ENCODE measurements at places on chromosomes 16 and 17.

GRCh38 chr16:2284001-2284770, 16.3 kb upstream of the RNPS1 start:
- no peak for DNase-seq

- no peak for DNase-seq
These were observed 6.3 kb upstream of the GGA2 start for GRCh38 chr16:23516366-23517137.

DNA sequence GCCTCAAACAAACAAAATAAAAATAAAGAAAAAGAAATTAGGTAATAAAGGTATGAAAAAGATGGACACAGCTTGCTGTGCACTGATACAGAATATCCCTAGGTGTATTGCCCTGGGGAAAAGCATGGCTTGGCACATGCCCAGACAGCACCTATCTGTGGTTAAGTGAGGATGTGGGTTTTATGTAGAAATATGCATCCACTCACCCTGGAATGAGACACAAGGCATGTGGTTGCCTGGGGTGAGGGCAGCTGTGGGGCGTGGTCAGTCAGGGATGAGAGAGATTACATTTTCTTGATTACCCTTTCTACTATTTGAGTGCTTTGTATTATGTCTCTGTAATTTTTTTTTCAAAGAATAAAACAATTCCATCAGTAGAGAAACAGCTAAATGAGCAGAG, 6.9 kb downstream of the PLLP start:
- DNase-seq = no peak

GRCh38 chr17:81365148-81365600, 30.1 kb upstream of the BAHCC1 start:
- no peak for DNase-seq

- DNase-seq = no peak
These were observed 104.4 kb downstream of the AMFR start for GRCh38 chr16:56320811-56321558.

GRCh38 chr17:50096092-50096491, 941 bp downstream of the PDK2 start:
- DNase-seq = no peak

- DNase-seq = no peak
These were observed 57.9 kb downstream of the SDK2 start for GRCh38 chr17:73586275-73586832.

- DNase-seq = no peak
These were observed 677 bp downstream of the CBX1 start for GRCh38 chr17:48100591-48101011.

GRCh38 chr17:68763562-68763961, 162.4 kb upstream of the FAM20A start:
- no peak for DNase-seq

- no peak for DNase-seq
These were observed 904.3 kb upstream of the CDH8 start for GRCh38 chr16:62940569-62940968.

GRCh38 chr17:2847381-2848333, 51.4 kb downstream of the RAP1GAP2 start:
- DNase-seq = no peak

GRCh38 chr17:41684035-41684434, 4.7 kb upstream of the EIF1 start:
- no peak for DNase-seq

GRCh38 chr16:76483307-76483909, 206.2 kb downstream of the CNTNAP4 start:
- no peak for DNase-seq

All from stimulated activated CD4-positive, alpha-beta T cell treated with anti-CD3 and anti-CD28 coated beads, Interleukin-1b, Interleukin-23, amount 100 ng/mL, for 1 hour (primary cell).